Activated CD8-positive, alpha-beta memory T cell treated with anti-CD3 and anti-CD28 coated beads for 4 hours (primary cell): ENCODE measurements at places on chromosomes 16 and 17.

- no peak for DNase-seq
Measured at GRCh38 chr16:66485376-66485775, 58.3 kb downstream of the BEAN1 start.

DNA sequence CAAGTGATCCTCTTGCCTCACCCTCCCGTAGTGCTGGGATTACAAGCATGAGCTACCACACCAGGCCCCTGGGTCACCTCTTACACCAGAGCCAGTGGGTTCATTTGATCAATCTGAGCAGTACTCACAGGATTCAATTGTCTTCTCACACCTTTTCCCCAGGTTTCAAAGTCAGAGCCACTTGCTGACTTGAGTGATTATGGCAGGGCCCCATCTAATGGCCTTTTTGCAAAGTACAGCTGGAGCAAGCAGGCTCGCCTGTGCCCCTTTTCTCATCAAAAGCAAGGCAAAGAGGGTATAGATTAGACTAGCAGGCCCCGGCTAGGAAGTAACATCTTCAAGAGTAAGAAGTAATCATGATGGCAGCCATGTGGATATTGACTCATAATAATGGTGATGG, 114.8 kb upstream of the NOL11 start:
- no peak for DNase-seq

- DNase-seq, result no peak
Measured at GRCh38 chr17:19578545-19578944, 44.9 kb downstream of the SLC47A1 start.

- DNase-seq, result no peak
Measured at GRCh38 chr16:5302372-5303114, 204.9 kb upstream of the EEF2KMT start.

- no peak for DNase-seq
Measured at GRCh38 chr17:55680686-55681341, 41.9 kb downstream of the TMEM100 start.

DNA sequence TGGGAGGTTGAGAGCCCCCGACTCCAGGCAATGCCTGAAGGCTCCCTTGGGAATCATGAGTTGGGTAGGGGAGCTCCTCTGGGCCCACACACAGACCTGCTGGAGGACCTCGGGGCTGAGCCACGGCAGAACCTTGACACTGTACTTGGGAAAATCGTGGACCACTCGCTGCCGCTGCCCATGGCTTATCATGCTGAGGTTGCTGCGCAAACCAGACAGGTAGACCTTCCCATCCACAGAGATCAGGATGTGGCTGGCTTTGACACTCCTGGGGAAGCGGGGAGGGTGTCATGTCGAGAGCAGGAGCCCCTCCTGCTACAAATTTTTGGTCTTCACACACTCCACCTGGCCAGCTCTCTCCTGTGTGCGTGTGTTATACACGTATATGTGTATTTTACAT, 7.2 kb upstream of the LIMD2 start:
- no peak for DNase-seq

GRCh38 chr17:2954898-2955445, 108.4 kb downstream of the OR1D5 start:
- DNase-seq, result no peak

DNA sequence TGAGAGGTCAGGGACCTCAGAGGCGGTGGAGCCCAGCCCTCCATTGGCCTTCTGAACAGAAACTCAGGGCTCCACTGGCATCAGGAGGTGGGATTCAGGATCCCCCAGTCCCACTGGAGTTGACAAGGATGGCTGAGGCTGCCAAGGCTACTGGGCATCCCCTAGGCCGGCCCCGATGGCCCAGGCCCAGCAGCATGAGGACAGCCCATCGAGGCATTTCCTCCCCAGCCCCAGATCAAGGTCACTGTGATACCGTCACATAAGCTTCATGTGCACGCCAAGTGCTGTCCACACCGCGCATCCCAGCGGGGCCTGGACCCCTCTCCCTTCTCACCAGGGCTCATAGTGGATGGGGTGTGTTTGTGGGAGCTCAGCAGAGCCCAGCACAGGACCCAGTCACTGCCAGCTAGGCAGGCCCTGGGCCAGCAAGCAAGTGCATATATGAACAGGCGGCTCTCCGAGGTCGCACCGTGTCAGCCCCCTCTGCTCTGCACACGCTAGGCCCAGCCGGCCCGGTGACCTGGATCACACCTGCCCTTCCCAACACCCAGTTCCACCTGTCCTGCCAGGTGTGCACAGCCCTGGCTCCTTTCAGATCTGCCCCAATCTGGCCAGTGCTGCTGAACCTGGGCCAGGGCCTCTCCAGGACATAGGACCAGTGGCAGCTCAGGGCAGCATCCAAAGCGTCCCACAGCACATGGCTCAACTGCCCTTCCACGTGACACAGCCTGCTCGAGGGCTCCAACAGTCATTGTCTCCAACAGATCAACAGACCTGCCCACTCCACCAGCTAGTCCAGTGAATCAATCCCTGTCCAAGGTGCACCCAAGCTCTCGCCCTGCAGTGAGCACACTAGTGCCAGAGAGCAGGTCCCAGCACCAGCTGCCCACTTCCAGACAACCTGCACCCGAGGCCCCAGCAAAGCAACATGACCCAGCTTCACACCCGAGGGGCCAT, 32.8 kb upstream of the RASD1 start:
- no peak for DNase-seq

DNA sequence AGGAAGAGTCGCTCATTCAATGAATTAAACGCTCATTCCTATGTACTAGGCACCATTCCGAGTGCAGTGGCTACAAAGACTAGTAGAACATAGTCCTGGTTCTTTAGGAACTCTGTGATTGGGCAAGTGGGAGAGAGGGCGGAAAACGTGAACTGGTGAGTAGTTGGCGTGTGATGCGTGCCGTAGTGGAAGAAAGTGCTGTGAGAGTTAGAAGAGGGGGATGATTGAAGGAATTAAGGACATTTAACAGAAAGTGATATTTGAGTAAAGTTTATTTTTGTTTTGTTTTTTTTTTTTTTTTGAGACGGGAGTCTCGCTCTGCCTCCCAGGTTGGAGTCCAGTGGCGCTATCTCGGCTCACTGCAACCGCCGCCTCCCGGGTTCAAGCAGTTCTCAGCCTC, 7.9 kb upstream of the SLFN14 start:
- no peak for DNase-seq
